ENCODE measurements at places on chromosomes 4 and X. TPM values are rescaled to one million over a fixed set of nuclear protein-coding genes. Genes with fewer than 3 reads are reported as not detected.

The MXRA5 gene
- total RNA-seq, result not detected

The LAP3 gene
- 88.7 TPM for total RNA-seq

The PPP4R3C gene
- 0.10 TPM for total RNA-seq

The HNRNPD gene
- total RNA-seq, result 86.4 TPM

The GLRA3 gene
- not detected for total RNA-seq

The DIPK2B gene
- not detected for total RNA-seq

Measured in mononuclear cell (primary cell).